ENCODE measurements at places on chromosomes 12 and 14.

DNA sequence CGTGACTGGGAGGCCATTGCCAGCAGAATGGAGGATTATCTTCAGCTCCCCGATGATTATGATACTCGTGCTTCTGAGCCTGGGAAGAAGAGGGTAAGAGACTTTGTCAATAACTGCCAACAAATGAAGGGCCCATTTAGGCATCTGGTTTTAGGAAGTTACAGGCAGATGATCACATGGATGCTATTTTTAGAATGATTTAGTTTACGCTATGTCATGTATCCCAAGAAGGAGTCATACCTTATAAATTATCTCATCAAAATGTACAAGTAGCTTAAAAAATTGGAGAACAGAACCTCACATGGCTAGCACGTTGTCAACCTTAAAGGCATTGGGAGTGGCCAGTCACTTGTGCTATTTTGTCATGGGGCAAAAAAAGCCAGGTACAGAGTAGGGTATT is 46.7 kb downstream of the PROX2 start:
- DNase-seq: no peak

- DNase-seq: no peak
These were observed 442.2 kb downstream of the SLC6A15 start for GRCh38 chr12:84470361-84470760.

DNA sequence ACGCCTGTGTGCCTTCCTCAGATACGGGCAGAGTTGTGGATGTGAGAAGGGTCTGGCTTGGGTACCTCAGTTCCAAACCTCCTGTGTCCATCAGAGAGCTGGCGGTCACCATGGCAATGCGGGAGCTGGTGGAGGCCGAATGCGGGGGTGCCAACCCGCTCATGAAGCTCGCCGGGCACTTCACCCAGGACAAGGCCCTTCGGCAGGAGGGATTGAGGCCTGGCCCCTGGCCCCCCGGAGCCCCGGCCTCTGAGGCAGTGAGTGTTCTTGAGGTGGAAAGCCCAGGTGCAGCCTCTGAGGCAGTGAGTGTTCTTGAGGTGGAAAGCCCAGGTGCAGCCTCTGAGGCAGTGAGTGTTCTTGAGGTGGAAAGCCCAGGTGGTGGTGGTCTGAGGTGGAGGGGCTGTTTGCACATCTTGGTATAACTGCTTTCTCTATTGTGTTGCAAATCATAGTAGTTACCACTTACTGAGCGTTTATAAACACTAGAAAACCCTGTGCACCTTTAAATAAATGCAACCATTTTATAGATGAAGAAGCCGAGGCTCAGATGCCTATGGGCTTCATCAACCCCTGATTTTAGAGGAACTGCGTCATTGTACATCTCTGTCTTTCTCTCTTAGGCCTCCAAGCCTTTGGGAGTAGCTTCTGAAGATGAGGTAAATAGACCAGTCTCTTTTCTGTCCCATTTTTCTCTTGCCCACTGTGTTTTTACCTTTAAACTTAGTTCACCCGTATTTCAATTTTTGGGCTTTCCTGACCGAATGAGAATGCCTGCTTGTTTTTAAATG is 976 bp downstream of the PEX5 start:
- DNase-seq: no peak

GRCh38 chr12:104226672-104227071 is 11.1 kb downstream of the TXNRD1 start:
- DNase-seq: no peak

- DNase-seq: no peak
These were observed 10.2 kb downstream of the CD69 start for GRCh38 chr12:9750276-9751203.

DNA sequence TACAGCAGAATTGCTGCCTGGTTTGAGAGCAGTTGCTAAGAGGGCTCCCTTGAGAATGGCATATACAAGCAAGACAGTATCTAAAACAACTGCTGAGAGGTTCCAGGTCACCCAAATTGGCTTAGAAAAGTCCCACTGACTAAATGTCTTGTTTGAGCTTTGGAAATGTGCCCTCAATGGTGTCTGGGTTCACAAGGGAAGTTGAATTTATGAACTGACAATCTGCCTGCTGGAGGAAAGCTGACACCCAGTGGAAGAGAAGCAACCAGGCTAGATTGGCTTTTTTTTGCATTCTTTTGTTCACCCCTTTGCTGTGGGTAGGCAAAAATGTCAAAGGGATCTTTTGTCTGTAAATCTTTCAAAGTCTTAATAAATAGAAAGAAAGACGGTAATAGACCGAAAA is 44.6 kb upstream of the NPFF start:
- DNase-seq: no peak

DNA sequence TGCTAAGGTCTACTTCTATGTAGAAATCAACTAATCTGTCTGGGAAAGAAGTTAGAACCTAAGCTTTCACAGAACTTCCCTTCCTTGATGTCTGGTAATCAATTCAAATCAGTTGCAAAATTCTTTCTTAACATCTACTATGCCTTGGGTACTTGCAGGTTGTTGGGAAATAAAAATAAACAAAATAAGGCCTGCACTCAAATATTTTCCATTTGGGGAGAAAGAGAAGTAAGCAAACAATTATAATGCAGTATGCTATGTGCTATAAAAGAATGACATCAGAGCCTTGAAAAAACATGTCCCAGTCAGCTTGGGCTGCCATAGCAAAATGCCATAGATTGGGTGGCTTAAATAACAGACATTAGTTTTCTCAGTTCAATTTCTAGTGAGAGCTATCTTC is 425.9 kb upstream of the DCN start:
- DNase-seq: no peak

- no peak for DNase-seq
These were observed 7.2 kb upstream of the PLXNC1 start for GRCh38 chr12:94141004-94141764.

DNA sequence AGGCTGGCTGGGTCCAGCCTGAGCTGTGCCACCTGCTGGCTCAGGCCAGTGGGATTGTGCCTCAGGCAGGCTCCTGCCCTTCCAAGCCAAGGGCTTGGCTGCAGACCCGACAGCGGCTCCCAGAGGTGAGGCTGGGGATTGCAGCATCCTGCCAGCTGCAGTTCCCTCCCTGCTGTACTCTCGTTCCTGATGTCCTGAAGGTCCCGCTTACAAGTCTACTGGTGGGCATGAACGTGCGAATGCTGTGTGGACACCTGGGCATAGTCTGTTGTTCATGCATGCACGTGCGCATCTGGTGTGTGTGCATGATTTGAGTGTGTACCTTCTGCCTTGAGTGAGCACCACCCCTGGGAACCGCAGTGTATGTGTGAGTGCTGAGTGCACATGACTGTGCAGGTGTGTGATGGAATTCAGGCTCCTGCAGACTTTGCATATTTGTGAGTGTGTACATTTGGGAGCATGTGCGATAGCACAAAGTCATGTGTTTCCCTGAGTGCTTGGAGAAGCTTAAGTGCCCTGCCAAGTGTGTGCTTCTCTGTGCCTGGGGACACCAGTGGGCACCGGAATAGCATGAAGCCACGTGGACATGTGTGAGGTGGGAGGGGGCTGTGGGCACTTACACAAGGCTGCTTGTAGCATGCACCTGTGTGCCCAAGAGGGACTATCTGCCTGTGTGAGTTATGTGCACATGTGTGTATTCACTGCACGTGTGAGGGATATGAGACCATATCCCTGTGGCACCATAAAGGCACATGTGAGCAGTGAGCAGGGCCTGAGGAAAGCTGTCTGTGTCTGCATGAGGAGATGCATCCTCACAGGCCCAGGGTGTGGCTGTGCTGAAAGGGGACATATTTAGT is 19.3 kb upstream of the KRT7 start:
- no peak for DNase-seq

GRCh38 chr14:92425101-92425500 is 88.5 kb upstream of the RIN3 start:
- DNase-seq: no peak

- DNase-seq: no peak
These were observed 34.1 kb downstream of the ITGA7 start for GRCh38 chr12:55673638-55674037.

- DNase-seq: no peak
These were observed 192.2 kb downstream of the TMTC3 start for GRCh38 chr12:88334271-88334670.

- DNase-seq: no peak
These were observed 26.6 kb downstream of the GPRC5D start for GRCh38 chr12:12925388-12925787.

DNA sequence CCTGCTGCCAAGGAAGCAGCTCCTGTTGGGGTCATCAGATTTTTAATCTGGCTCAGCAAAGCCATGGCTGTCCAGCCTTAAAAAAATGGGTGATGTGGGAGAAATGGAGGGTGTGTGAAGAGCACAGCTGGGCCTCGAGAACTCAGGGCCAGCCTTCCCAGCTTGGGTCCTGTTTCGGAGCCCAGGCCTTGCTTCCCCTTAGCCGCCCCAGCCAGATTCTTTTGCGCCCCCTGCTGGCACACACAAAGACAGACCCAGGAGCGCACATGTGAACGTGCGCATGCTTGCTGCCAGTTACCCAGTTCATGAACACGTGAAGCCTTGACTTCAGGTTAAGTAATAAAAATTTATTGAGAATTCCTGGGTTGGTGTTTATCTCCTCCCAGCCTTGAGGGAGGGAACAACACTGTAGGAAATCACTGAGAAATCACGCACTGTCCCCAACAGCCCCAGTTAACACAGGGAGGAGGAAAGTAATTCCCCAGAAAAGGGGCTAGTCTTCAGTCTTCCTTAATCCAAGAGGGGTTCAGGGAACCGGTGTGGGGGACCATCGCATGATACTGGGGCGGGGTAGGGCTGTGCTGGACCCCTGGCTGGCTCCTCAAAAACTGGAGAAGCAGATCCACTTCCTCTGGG is 5.3 kb downstream of the PHB2 start:
- peak; percentile 37 for DNase-seq

- no peak for DNase-seq
These were observed 29.0 kb downstream of the SLC6A12 start for GRCh38 chr12:184811-185575.

- no peak for DNase-seq
These were observed 25.1 kb upstream of the RPLP0 start for GRCh38 chr12:120225852-120226640.

DNA sequence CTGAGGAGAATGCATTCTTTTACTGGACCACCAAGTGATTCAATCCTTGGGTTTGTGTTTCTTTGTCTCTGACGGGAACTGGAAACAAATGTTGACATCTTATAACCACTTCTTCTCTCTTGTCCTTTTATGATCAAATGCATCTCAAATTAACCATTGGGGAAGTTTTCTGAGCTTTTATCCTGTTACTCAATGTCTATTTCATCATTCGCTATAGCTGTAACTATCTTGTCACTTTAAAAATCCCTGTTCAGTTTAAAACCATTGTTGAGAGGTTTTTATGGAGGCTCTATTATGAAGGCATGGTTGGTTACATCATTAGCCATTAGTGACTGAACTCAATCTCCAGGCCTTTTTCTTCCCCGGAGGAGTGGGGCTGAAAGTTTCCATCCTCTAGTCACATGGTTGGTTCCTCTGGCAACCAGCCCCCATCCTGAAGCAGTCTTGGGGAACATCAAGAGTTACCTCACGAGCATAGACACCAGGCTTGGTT is 2.7 kb upstream of the CLEC6A start:
- DNase-seq: no peak

DNA sequence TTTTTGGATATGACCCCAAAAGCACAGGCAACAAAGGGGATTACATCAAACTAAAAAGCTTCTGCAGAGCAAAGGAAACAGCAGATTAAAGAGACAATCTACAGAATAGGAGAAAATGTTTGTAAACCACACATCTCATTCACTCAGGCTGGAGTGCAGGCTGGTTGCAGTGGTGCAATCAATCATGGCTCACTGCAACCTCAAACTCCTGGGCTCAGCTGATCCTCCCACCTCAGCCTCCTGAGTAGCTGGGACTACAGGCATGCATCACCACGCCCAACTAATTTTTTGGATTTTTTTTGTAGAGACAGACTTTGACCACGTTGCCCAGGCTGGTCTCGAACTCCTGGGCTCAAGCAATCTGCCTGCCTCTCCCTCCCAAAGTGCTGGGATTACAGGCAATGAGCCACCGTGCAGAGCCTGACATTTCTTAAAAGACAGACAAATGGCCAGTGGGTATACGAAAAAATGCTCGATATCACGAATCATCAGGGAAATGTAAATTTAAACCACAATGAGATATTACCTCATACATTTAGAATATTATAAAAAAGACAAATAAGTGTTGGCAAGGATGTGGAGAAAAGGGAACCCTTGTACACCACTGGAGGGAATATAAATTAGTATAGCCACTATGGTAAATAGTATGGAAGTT is 9.8 kb downstream of the NCKAP5L start:
- no peak for DNase-seq

- DNase-seq: no peak
These were observed 118.5 kb downstream of the GLT1D1 start for GRCh38 chr12:128971802-128972201.

DNA sequence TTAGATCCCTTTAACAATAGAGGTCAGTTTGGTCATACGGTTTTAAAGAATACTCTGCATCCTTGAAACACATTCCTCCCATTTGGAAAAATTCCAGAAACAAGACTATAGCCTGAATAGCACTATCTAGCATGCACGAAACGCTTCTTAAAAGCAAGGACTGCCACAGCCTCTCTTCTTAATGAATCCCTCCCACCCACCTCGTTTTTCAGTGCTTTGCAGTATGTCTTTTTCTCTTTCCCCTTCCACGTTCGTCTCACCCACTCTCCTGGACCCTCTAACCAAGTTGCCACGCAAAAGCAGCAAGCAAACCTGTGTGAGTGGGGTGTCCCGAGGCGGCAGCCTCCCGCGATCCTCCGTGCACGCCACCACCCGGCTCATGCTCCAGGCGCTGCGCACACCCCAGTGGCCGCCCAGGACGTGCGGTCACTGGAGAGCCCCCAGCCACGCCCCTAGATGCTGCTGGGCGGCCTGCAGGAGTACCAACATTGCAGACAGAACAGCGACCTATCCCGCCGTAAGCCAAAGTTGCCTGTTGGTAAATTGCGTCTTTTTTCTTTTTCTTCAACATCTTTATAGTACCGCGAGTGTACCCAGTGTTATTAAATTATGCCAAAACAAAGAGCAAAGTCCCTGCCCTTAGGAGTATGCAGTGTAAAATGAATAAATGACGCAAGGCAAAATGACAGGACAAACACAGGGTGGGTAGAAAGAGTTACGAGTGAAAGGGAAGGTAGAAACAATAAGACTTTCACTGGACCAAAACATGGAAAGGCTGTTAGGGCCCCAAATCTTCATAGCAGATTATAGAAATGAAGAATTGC is at the start of gene SLC38A4:
Gene SLC38A4 (minus strand): TSS at position 407 of the 824 bp plus-strand sequence. CDS start 32,926 bp downstream, outside the sequence.
- DNase-seq: peak; percentile 9

GRCh38 chr12:69392179-69392928 is 32.8 kb downstream of the YEATS4 start:
- DNase-seq: no peak

DNA sequence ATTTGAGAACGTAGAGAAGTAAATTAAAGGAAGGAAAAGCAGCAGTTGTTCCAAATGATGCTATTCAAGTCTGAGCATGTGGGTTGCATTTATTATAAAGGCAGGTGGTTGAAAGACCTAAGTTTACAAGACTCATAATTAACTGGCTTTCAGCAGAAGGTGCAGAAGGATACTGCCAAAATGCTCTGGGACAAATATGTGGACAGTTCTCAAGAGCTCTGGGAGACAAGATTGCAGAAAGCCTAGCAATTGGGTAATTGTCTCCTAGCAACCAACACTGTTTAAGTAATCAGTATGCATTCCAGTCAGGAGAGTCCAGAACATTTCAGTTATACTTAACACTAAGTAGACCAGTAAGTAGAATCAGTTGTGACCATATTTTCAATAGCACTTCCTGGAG is 131.5 kb downstream of the GPR135 start:
- peak; percentile 97 for DNase-seq

GRCh38 chr12:104490850-104491249 is 34.1 kb downstream of the CHST11 start:
- DNase-seq: no peak

Measured in BJ (cell line).